ENCODE measurements at places on chromosomes 7 and 10.

DNA sequence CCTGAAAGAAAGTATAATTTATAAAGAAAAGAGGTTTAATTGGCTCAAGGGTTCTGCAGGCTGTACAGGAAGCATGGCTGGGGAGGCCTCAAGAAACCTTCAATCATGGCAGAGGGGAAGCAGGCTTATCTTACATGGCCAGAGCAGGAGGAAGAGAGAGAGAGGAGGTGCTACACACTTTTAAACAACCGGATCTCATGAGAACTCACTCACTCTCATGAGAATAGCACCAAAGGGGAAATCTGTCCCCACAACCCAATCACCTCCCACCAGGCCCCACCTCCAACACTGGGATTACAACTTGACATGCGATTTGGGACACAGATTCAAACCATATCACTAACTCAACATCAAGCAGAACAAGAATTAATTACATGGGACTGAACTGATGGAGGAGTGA, 6.9 kb upstream of the ZNF485 start:
- DNase-seq, result no peak

DNA sequence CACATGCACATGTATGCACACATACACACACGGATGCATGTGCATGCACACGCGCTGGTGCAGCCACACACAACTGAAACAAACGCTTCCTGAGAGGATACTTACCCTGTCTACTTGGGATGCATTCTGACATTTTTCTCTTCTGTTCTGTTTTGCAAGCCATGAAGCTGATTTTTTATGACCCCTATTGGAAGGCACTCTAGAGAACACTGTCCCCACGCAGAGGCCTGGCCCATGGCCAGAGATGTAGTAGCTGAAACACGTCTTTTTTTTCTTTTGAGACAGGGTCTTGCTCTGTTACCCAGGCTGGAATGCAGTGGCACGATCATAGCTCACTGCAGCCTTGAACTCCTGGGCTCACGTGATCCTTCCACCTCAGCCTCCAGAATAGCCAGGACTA, 47.9 kb downstream of the VWA2 start:
- DNase-seq, result no peak

DNA sequence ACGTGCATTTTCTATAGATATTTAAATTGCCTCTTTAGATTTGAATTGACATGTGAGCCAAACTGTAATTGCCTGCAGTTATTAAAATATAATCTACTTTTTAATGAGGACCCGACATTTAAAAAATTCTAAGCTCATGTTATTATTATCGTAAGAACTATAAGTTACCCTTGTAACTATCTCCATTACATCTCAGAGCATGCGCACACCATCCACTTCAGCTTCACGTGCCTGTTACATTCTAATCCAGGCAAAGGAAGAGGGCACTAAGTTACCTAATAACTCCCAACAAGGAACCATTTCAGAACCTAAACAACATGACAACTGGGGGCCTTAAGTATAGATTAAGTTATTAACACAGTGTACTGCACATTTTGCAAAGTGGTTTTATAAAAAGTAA, 509.0 kb upstream of the DPP6 start:
- no peak for DNase-seq

DNA sequence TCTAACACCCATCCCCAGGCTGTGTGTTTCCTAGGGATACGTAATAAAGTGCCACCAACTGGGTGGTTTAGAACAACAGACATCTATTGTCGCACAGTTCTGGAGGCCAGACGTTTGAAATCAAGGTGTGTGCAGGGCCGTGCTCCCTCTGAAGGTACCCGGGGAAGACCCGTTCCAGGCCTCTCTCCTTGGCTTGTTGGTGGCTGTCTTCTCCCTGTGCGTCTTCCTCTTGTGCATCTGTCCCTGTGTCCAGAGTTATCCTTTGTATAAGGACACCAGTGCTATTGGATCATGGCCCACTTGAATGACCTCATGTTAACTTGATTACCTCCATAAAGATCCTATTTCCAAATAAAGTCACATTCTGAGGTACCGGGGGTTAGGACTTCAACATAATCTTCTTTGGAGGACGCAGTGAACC, 15.6 kb downstream of the GRK5 start:
- DNase-seq, result no peak

DNA sequence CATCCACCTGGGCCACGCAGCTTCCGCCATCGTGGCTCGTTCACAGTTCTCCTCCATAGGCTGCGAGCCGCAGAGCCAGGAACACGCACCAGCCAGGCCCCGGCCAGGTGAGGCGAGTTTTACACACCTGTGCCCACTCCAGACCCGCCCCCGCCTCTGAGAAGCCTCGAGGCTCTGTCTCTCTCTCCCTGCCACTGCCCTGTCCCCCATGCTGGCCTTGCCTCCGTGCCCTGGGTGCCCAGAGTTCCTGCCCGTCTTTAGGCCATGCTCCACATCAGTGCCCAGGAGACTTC, 142.2 kb downstream of the SLIT1 start:
- DNase-seq, result no peak

- DNase-seq, result no peak
Measured at GRCh38 chr7:75066521-75066920, 7.1 kb downstream of the RCC1L start.

- DNase-seq, result no peak
Measured at GRCh38 chr7:57425969-57426628, 23.9 kb upstream of the ZNF716 start.

- DNase-seq, result no peak
Measured at GRCh38 chr10:70191161-70191971, 21.1 kb upstream of the SAR1A start.

DNA sequence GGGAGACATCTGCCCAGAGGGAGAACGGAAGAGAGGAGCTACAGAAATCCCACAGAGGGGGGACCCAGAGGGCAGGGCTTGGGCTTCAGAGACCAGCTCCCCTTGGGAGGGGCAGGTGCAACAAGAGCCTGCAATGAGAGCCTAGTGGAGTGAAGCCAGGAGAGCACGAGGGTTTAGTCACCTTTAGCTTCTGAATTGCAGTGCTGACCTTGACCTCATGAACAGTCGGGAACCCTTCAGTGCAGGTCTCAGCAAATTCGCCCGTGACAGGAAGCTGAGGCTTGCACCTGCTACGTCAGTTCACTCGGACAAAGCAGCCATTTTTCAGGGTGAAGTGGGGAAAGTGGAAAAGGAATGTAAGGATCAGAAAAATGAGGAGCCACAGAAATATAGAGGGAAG, 306.8 kb upstream of the CDC14C start:
- no peak for DNase-seq

- no peak for DNase-seq
Measured at GRCh38 chr10:99682032-99682431, 22.7 kb downstream of the ENTPD7 start.

GRCh38 chr10:12531305-12532220, 182.2 kb downstream of the CAMK1D start:
- no peak for DNase-seq

- no peak for DNase-seq
Measured at GRCh38 chr7:129902788-129903422, 49.9 kb downstream of the UBE2H start.

GRCh38 chr7:131284702-131285419, 42.8 kb upstream of the MKLN1 start:
- DNase-seq, result no peak

DNA sequence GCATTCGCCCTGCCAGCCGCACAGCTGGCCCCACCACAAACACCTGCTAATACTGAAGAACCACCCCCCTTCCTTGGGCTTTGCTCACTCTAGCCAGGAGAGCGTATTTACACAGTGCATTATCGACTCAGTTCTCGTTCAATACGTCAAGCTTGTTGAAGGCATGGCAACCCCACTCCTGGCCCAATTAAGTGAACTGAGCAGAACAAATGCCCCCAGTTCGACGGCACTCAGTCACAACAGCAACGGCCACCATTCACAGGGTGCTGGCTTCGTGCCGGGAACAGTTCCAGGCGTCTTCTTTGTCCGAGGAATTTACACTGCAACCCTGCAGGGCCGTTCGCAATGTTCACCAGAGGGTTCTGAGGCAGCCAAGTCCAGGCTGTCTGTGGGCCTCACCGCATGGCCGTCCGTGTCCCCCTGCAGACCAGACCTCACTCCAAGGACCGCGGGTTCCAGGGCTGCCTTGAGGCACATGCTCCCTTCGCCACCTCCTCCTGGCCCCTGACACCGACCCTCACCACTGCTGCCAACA, 175.3 kb downstream of the DIP2C start:
- DNase-seq, result no peak
